ENCODE measurements at places on chromosomes 1 and 21.

DNA sequence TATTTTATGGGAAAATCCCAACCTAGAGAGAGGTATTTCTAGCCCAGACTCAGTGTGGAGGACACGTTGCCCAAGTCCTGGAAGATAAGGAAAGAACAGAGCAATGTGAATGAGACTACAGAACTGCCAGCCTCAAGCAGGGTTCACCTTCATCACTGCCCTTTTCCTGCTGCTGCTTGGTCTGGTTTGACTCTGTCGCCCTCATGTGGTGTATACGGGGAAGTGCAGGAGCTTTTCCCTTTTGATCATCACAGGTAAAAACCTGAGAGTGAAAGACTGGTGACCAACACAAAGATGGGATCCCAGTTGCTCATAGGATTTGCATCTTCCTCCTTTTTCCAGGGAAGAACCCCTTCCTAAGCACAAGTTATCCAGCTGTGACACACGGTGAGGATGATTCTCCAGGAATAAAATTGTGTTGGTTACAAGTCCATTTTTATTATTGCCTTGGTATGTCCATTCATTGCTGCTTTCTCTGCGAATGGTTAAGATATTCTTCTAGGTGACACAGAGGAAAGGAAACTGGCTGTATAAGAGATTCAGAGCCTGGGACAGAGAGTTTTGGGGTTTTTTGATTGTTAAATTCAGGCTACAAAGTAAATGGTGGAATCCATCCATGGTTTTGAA lies 89.5 kb upstream of the CD53 start:
- peak; percentile 9 for DNase-seq

DNA sequence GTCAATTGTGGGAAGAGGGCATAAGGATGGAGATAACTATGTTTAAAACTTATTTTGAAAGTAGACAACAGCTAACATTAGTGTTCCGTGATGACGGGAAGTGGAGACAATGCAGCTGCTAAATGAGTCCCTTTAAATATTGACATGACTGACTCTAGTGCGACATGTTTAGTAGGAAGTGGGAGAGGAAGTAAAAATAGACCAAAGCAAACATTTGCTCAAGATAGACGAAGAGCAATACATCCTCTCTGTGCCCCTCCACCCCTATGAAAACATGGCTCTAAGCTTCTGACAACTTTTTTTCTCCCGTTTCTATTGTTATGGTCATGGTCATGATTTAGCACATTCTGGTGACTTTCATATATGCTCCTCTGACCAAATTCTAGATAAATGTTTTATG lies 60.0 kb upstream of the HMCN1 start:
- no peak for DNase-seq

DNA sequence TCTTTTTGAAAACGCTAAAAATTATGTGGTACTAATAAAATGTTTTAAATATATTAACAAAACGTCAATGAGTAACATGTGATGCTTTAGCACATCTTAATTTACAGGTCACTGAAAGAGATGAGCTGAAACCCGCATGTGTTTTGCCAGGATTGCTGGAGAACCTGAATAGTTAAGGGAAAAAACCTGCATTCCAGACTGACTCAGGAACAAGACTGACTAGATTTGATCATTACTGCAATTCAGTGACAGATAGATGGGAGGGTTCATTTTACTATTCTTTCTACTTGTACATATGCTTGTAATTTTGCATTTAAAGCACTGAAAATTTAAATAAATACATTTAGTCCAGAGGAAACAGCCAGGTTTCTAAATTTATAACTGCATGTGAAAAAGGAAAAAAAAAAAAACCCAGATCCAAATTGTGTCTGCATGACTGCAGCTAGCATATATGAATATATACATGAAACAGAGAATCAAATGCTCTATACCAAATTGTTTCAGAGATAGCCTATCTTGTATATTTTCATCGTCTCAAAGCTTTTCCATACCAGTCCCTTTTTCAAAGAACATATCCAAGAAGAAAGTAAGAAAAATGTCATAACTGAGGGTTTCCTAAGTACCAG lies 71.7 kb downstream of the APP start:
- no peak for DNase-seq

DNA sequence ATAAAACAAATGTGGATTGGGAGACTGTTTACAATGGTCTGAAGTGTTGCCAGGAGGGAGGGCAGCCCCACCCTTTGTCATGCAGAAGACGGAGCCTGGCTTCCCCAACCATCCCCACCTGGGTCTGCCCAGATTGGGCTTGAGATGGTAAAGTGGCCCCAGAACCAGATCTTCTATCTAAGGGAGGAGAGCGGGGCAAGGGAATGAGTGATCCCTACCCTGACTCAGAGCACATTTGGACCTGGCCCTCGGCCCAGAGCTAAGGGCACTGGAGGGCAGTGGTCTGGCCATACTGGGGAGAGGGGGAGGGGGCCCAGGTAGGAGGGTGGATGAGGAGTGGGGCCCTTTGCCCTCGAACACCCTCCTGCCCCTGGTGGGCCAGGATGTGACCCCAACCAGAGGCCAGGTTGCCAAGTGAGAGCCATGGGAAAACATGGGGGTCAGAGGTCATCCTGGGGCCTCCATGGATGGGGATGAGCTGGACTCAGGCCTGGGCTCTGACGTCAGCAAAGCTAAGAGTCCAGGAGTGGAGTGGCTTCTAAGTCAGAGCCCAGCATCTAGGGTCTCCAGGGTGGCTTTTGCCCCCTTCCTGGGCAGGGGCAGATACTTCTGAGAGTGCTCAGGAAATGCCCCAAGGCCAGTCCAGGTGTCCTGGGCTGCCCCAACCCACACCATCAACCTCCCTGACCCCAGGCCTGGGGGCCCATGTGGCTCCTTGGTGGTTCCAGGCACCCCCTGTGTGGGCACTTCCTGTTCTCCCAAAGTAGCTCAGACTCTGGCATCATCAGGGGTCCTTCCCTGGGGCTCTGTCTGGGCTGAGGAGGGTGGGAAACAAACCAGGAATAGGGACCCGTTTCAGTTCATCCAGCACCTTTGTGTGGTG lies 1.6 kb upstream of the LEFTY1 start:
- no peak for DNase-seq

- no peak for DNase-seq
These were observed 117.4 kb downstream of the IER5 start for GRCh38 chr1:181205901-181206300.

DNA sequence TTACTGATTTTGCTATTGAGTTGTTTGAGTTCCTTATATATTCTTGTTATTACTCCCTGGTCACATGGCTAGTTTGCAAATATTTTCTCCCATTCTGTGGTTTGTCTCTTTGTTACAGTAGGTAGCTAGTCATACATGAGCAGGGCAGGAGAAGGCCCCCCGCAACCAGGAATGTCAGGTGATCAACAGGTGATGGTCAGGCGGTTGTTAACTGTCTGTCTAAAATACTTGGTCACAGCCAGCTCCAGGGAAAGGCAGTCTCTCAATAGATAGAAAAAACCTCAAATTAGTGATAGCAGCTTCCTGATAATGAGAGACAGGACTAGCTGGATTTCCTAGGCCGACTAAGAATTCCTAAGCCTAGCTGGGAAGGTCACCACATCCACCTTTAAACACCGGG lies 217.9 kb downstream of the RHOU start:
- no peak for DNase-seq
